Activated CD4-positive, alpha-beta T cell treated with anti-CD3 and anti-CD28 coated beads, Interleukin-2, amount 50 U/mL, for 24 hours (primary cell): ENCODE measurements at places on chromosomes 6 and 20.

GRCh38 chr6:2175825-2176224, 69.6 kb downstream of the GMDS start:
- DNase-seq, result no peak

GRCh38 chr6:132464538-132465256, 48.2 kb downstream of the STX7 start:
- DNase-seq, result no peak

- no peak for DNase-seq
Observed at GRCh38 chr6:14149739-14150130, 32.2 kb downstream of the CD83 start.

GRCh38 chr6:106141441-106142237, 55.5 kb downstream of the PRDM1 start:
- no peak for DNase-seq

- DNase-seq, result no peak
Observed at GRCh38 chr6:80183019-80183795, 76.7 kb downstream of the BCKDHB start.

- no peak for DNase-seq
Observed at GRCh38 chr6:129859524-129859923, 1.6 kb downstream of the TMEM244 start.
